ENCODE measurements at places on chromosomes 1 and 21.

- peak; percentile 10 for ATAC-seq
Observed at GRCh38 chr1:181485287-181486097, 2.2 kb downstream of the CACNA1E start.

DNA sequence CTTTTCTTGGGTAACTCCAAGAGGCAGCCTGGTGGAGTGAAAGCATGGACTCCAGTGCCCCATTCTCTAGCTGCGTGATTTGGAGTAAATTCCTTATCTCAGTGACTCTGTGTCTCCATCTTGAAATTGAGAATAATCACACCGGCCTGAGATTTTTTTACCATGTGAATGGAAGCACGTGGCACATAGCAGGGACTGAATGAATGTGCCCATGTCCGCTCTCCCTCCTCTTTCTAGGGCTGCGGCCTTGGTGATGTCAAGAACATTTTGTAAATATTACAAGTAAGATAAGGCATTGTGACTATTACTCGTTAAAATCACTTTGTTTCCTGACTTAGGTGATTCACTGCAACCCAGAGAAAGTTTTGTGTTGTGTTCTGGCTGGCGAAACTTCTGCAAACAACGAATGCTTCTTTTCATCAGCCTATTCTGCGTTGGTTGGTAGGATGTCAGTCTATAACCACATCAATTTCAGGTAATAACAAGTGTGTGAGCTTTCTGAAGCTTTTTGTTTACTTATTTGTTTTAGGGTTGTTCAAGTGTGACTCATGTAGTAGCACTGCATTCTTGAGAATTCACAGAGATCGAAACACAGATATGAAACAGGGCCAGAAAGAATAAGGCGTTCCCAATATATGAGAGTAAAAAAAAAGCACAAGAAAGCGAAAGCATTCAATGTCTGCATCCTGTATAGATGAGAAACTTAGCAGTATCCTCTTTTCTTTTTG, 135.7 kb upstream of the SLC45A1 start:
- peak; percentile 25 for ATAC-seq

GRCh38 chr1:53057127-53057526, 4.9 kb upstream of the PODN start:
- peak; percentile 40 for ATAC-seq

GRCh38 chr1:21048462-21048861, 128.2 kb downstream of the EIF4G3 start:
- ATAC-seq, result no peak

DNA sequence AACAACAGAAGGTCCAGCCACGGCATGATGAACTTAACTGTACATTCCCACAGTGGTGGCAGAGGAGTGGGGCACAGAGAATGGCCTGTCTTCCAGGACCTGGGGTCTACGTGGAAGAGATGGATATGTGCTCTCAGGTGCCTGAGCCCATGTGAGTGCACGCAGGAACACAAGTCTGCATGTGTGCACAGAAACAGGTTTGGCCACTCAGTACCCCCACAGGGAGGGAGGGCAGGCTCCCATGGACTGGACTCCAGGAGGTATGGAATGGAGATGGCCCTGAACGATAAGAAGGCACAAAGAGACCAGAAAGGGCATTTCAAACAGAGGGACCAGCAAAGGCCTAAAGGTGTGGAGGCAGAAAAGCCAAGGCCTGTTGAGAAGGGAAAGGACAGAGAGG, 10.8 kb downstream of the COL9A2 start:
- no peak for ATAC-seq

DNA sequence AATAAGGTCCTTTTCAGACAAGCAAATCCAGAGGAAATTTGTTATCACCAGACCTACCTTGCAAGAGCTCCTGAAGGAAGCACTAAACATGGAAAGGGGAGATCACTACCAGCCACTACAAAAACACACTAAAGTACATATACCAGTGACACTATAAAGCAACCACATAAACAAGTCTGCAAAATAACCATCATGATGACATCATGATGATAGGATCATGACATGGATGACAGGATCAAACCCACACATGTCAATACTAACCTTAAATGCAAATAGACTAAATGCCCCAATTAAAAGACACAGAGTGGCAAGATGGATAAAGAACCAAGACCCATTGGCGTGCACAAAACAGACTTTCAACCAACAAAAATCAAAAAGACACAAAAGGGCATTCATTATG, 688.8 kb upstream of the NR5A2 start:
- no peak for ATAC-seq

DNA sequence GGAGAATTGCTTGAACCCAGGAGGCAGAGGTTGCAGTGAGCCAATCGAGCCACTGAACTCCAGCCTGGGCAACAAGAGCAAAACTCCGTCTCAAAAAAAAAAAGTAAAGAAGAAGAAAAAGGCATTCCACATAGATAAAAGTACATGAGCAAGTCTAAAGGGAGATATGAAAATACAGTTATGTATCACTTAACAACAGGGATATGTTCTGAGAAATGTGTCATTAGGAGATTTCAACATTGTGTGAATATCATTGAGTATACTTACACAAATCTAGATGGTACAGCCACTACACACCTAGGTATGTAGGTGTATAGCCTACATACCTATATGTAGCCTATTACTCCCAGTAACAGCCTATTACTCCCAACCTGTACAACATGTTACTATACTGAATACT, 12.7 kb downstream of the ARNT start:
- no peak for ATAC-seq

GRCh38 chr21:45515241-45516061, 26.8 kb downstream of the SLC19A1 start:
- ATAC-seq, result no peak

- no peak for ATAC-seq
Observed at GRCh38 chr1:234616644-234617043, 6.7 kb upstream of the IRF2BP2 start.

GRCh38 chr1:205986292-205986691, 16.9 kb downstream of the RAB7B start:
- ATAC-seq, result no peak

DNA sequence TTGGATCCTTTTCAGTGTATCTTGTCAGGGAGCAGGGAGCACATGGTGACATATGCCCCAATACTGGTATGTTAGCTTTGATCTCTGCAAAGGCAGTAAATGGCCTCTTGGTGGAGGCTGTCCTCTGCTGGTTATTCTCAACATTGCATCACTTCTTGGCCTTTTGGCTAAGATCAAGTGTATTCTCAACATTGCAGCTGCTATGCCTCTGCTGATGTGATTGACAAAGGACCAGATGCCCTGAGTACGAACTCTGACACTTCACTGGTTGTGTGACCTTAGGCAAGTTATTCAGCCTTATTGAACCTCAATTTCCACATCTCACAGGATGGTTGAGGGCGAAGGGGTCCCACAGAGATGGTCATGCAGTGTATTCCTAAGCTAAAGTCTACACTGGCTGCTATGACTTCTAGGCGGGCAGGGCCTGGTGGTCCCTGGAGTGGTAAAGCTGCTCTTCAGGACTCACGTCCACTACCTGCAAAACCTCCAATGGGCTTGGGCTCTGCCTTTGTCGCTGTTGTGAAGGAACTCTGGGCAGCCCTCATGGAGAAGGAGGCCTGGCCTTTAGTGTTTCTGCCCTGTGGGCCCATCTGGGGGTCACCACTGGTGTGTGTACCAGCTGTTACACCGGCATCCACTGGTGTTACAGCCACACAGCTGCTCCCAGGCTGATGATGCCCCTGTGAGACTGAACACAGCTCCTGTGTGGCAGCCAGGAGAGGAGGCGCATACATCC, 64.8 kb downstream of the DNTTIP2 start:
- peak; percentile 58 for ATAC-seq

GRCh38 chr1:5983361-5984103, 8.7 kb downstream of the NPHP4 start:
- no peak for ATAC-seq

DNA sequence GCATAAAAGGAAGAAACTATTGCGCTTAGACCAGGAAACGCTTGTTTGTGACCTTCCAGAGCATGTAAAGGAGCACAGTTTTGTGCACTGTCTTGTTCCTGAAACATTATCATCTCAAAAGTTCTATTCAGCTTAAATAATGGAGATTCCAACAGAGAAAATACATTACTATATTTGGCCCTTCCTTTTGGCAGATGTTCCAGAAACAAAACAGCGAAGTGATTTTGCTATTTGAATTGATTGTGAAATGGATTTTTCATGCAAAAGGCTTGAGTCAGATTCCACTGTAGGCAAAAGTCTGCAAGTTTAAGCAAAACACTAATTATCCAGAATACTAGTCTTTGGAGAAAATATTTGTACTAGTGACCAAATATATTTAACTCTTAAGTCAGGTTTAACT, 80.3 kb upstream of the PTBP2 start:
- ATAC-seq, result no peak

- ATAC-seq, result no peak
Observed at GRCh38 chr1:3505161-3505560, 50.7 kb downstream of the ARHGEF16 start.

GRCh38 chr1:16289959-16290358, 53.0 kb upstream of the CPLANE2 start:
- ATAC-seq, result no peak

- no peak for ATAC-seq
Observed at GRCh38 chr1:39573736-39574624, 2.6 kb downstream of the PABPC4 start.

- no peak for ATAC-seq
Observed at GRCh38 chr1:216641669-216642460, 81.4 kb downstream of the ESRRG start.

DNA sequence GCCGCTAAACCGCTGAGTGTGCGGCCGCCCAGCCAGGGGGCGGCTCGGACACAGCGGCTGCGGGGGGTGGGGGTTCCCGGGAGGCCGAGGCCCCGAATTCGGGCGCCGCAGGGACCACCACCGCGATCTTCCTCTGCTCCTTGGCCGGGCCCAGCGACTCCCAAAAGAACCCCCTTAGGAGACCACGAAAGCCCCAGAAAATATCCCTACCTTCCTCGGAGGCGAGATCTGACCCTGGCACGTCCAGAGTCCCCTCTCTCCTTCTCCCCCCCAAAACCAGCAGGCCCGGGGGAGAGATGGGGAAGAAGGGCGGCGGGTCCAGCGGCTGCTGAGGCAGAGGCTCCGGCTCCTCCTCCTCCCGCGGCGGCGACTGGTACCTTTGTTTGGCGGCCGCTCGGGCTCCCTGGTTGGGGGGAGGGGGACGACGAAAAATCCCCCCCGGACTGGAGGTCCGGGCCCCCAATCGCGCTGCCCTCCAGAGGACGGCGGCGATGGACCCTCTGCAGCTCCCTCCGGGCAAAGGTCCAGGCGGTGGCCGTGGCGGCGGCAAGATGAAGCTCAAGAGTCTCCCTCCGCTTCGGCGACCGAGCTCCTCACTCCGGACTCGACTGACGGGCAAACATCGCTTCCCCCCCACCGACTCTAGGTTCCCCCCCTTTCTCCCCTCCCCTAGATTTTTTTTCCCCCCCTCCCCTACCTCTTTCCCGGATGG, at the start of gene ARID4B:
Gene ARID4B (minus strand): TSS at position 621 of the 712 bp plus-strand sequence. CDS start 1,260 bp downstream, outside the sequence.
- ATAC-seq, result peak; percentile 22

GRCh38 chr1:67615886-67616285, 69.1 kb upstream of the GADD45A start:
- ATAC-seq, result no peak

- ATAC-seq, result no peak
Observed at GRCh38 chr1:179976970-179977651, 22.5 kb downstream of the CEP350 start.

DNA sequence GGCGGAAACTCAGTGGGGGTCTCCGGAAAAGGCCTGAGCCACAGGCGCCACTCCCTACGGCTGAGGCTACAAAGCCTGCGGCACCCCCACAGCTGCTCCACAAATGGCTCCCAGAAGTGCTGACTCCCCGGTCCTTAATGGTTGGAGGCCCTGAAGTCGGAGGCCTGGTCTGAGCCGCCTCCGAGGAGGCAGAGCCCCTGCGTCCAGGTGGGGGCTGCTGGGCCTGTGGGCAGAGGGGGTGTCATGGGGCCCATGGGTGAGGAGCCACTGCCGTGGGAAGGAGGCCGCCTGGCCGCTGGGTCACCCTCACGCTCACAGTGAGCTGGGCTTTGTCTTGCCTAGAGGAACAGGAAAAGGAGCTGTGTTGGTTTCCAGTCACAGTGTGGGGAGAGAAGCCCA, 12.4 kb upstream of the COL18A1 start:
- no peak for ATAC-seq

GRCh38 chr1:8421721-8422120, 103.8 kb downstream of the SLC45A1 start:
- no peak for ATAC-seq

GRCh38 chr1:94832446-94832845, 12.3 kb downstream of the SLC44A3 start:
- no peak for ATAC-seq

DNA sequence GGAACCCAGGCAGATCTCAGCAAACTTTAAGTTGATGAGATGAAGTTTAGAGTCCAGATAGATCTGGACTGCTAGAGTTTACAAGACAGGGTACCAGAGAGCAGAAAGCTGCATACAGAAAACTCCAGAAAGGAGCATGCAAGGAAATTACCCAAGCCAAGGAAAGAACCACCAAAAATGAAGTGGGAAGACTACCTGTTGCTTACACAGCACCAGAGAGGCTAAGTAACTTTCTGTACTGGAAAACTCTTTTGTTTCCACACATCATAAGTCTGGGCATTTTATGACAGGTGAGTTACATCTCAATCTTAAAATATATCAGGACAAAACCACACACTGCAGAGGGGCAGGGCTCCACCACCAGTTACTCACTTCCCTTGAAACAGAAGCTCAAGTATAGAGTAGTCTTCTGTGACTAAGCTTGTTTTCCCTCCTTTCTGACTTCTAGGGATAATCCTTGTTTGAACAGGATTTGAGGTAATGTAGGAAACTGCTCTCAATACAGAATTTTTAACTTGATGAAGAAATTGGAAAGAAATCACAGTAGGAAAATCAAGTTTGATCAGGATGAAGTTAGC, 17.4 kb upstream of the GJA9 start:
- no peak for ATAC-seq

DNA sequence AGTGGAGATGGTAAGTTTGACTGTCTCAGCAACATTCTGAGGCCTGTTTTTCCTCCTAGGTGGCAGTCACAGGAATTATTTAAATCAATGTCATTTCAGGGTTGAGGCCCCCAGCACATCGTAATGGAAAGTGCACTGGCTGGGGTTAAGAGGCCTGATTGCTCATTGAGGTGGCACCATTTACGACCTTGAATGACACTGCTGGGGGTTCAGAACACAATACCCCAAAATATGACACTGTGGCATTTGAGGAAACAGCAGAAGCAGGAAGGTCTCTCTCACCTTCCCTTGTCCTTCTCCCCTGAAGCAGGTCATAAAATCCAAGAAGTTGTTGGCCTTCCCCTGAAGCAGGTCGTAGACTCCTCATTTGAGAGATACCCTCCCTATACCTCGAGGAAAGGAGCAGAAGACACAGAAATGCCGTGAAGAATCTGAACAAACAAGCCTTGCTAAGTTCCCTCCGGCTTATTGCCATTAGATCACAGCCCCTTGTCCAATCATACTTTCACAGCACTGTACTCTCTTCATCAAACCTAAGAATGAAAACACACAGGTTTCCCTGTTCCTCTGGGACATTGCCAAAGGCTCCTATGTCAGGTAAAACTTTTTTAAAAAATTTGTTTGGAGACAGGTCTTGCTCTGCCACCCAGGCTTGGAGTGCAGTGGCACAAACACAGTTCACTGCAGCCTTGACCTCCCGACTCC, 71.3 kb downstream of the S1PR1 start:
- ATAC-seq, result no peak

GRCh38 chr1:222307621-222308020, 240.3 kb downstream of the HHIPL2 start:
- ATAC-seq, result no peak

- ATAC-seq, result no peak
Observed at GRCh38 chr1:161763522-161764098, 2.5 kb upstream of the ATF6 start.

- no peak for ATAC-seq
Observed at GRCh38 chr1:8495928-8496401, 178.1 kb downstream of the SLC45A1 start.

GRCh38 chr1:23643736-23644554, 47.7 kb upstream of the RPL11 start:
- no peak for ATAC-seq
